ENCODE measurements at places on chromosomes 5 and 9.

DNA sequence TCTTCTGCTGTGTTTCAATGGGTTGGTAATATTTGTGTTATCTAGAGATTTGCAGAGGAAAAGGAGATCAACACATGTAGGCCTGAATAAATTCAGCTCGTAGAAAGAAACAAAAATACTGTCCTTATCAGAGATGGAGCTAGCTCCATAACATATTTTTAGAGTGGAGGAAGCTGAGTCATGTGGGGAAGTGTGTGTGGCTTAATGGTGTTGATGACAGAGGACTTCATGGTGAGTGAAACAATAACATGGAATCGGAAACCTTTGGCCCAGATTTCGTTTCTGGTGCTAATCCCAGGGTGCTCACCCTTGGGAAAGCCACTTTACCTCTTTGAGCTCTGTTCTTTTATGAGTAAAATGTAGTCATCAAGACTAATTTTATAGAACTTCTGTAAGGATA, 825.0 kb downstream of the TLR4 start:
- DNase-seq = no peak

DNA sequence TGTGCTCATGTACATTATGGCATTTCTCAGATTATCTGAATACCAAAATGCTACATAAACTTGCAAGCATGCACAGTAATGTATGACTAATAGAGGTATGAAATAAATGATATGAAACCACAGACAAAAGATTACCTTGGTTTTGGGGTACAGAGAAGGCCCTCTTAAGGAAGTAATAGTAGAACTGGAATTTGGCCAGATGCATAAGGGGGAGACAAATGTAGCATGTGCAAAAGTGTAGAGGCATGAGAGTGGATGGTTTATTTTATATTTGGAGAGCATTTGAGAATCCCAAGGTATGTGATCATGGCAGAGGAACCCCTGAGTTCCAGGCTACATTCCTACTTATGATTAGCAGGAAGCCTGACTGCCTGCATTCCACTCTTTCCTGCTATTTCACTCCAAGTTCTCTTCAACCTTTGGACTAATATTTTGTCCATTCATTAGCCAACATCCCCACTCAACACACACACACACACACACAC, 74.2 kb downstream of the MAMDC2 start:
- DNase-seq = no peak

GRCh38 chr5:56175021-56175420, 58.1 kb downstream of the ANKRD55 start:
- no peak for DNase-seq

DNA sequence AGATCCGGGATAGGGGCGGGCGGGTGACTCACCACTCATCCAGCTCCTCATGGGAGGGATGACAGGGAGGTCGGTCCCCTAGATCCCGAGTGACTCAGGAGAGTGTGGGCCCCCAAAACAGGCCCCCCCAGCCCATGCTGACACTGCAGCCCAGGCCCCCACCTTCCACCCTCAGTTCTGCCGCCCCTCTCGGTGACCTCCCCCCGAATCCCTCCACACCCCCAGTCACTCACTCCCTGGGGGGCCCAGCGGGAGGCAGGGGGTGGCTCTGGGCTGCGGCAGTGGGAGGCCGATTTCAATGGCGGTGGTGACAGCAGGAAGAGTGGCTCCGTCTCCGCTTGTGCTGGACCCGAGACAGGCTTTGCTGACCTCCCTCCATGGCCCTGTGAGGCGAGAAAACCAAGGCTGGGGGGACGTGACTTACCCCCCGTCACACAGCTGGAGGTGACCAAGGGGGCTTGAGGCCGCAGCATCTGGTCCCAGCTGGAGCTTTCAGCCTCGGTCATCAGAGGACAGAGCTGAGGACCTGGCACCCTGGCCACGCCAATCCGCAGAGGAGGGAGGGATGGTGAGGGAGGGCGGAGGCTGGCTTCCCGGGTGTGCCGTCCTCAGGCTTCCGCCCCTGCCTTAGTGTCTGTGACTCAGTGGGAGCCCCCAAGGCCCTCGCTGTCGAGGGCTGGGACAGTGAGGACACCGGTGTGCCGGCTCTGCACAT, 9.0 kb downstream of the GPSM1 start:
- no peak for DNase-seq

DNA sequence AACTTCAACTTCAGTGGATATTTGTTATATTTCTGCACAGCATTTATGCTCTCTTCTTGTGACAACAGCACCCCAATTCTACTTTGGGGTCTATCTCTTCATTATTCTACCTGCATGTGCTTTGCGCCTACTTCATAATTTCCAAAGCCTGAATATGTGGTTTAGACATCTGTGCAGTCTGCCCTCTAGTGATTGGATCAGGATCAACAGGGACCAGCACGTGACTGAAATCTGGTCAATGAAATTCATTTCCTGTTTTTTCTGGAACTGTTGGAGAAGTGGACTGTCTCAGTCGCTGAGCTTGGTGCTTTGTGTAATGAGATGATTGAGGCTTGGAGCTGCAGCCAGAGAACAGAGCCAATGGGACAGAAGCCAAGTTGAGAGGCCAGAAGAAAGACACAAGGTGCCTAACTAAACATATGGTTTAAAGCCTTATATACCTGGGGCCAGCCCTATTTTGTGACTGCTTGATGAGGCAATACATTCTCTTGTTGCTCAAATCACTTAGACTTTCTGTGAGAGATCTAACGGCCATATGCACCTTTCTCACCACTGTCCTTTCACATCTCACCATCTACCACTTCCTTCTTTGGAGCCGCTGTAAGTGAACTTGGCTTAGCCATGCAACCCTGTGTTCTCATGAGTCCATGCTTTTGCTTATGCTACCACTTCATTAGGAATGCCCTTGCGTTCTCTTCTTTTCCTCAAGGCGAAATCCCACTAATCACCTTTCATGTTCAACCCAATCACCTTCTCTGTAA, 68.8 kb upstream of the PPP2R2B start:
- no peak for DNase-seq

DNA sequence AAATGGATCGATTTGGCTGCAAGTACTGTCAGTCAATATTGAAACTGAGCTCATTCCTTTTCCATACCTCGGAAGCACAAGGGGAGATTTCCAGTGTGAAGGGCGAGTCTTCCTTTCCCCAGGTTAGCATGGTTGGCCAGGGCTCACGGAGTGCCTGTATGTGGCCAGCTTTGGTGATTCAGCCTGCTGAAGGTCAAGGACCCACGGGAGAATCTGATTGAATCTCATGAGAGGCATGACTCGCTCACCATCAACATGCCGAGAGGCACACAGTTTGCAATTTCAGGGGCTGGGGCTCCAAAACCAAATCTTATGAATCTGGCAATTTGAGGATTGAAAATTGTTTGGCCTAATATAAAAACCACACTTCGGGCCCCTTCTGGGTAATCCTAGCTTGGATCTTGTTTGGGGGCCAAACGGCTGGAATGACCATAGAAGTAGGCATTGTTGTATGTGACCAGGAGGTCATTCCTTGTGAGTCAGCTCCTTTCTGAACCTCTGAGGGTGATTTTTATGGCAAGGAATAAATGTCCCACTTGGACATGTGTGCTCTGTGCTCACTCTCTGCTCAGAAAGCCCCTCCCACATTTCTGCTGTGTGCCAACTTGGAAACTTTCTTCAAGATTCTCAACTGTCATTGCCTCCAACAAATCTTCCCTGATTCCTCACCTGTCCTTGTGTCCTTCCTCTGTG, 69.8 kb downstream of the DOCK2 start:
- no peak for DNase-seq

- DNase-seq = no peak
These were observed 433.7 kb downstream of the ENC1 start for GRCh38 chr5:74206579-74207550.

GRCh38 chr5:8340261-8340660, 471.3 kb downstream of the MTRR start:
- DNase-seq = no peak

- no peak for DNase-seq
These were observed 329.2 kb downstream of the EBF1 start for GRCh38 chr5:158770506-158770905.

GRCh38 chr9:75855509-75855908, 35.0 kb upstream of the PCSK5 start:
- no peak for DNase-seq

DNA sequence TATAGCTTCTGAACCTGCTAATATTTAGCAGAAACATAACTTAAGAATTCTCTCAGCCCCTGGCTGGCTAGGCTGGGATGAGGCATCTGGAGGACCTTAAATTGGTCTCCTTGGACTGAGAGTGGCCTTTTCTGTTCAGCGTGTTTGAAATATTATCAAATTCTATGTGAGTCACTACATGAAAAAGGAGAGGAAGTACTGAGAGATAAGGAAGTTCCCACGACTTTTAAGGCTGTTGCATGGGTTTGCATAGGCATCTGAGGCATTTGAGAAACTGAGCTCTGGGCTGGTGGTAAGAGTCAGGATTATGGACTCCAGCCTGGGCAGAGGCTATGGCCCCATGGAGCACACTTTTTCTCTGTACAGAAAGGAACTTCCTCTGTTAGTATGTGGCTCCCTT, 816.2 kb upstream of the GRAMD2B start:
- no peak for DNase-seq

DNA sequence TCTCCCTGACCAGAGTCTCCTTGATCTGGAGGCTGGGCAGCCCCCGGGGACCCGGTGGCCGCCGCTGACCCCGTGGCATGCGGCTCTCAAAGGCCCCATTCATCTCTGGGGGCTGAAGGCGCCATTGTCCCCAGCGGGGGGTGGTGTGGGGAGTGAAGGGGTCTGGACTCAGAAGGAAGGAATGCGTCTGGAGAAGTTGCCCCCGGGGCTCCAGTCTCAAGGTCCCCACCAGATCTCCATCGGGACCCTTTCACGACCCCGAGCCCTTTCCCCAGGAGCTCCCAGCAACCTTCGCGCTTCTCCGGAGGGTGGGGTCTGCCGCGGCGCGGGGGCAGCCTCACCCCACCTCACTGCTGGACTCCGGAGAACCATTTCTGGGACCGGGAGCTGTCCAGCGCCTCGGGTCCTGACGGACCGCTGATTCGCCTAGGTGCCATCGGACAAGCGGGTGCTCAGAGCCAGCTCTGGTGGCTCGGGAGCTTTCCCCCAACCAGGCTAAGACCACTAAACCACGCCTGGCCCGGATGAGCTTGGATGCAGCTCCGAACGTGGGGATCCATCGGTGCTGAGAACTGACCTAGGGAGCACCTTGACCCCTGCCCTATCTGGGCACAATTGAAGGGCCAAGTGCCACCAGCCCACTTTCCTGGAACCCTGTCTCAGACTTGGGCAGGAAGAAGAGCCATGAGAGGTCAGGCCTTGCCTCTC, 5.1 kb upstream of the PCDH1 start:
- no peak for DNase-seq

DNA sequence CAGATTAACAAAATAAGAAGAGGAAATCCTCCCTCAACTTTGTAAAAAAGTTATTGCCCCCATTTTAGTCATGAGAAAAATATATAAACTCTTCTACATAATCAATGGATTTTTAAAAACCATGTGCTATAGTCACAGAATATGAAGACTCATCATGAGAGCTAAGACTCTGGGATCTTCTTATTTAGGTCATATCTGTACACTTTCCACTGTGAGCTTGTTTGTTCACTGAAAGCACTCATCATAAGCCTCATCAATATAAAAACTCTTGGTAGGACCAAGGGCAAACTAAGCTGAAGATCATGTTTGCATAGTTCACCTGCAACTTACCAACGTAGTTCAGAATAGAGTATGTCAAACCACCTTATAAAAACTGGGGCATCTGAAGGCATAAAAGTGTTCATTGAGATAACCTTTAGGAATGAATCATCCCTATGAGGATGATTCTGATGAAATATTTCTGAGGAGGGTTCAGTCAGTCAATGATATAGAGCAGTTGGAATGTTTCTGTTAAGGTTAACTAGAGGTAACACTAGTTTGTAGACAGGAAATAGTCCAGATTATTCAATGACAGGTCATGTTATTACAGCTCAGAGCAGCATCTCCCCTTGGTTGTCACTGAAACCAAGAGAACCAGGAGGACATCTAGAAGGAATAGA, 289.9 kb upstream of the SMC2 start:
- no peak for DNase-seq

DNA sequence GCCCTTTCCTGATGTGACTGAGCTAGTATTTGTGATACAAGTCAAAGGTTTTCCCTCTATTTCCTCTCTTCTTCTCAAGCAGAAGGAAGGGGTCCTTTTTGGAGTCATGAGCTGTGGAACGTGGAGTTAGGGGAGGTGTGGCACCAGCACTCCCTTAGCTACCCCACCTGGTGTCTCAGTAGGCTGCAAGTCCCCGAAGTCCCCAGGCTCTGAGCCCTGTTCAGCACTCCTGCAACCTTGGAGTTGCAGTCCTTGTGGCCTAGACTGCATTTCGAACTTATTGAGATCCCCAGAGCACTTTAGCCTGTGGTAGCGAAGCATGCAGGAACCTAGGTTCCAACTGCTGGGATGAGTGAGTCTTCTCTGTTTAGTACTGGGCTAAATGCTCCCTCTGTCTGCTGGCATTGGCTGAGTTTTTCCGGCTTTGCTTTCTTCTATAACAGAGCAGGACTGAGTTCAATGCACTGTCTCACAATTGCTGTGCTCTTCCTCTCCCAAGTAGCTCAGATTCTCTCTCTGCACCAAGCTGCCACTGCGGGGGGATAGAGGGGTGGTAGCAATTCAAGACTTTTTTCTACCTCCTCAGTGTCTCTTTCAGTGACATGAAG, 600.7 kb upstream of the CDH9 start:
- DNase-seq = no peak

DNA sequence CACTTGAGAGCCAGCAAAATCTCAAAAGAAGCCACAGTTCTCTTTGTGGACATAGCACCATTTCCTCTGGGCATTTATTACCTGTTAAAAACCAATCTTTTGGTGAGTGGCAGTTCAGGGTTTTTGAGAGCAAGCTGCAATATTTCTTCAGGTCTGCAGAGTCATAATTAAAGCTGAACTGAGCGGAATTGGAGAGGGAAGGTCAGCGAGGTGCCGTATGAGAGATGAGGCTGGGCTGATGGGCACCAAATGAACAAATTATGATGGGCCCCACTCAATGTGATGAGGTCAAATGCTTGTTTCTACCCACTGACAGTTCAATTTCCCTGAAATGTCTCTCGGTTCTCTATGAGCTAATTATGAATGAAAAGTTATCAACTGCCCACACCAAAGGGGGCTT, 231.9 kb downstream of the AP3B1 start:
- no peak for DNase-seq

DNA sequence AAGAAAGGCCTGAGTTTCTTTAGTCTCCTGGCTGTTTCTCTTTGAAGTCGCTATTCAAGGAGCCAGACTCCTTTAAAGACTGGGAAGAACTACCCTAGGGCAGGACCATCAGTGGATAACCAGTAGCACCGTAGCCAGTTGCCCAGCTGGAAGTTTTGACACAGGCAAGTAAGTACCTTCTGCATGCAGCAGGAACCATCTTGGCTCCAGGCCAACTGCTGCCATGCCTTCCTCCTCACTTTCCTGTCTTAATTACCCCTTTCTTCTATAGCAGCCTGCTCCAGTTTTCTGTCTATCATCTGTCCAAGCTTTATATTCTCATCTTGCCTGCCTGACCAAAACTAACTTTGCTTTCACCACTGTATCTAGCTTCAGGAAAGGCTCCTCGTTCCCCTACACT, 149.7 kb upstream of the SV2C start:
- no peak for DNase-seq

- no peak for DNase-seq
These were observed at the start of gene PCDHGA3 for GRCh38 chr5:141343242-141343952. Gene PCDHGA3 (plus strand): TSS chr5:141343829. CDS start chr5:141344034, 205 bp downstream.

- DNase-seq = no peak
These were observed 19.5 kb downstream of the RAPGEF1 start for GRCh38 chr9:131720330-131720729.
